ENCODE measurements at places on chromosomes 5 and 9.

DNA sequence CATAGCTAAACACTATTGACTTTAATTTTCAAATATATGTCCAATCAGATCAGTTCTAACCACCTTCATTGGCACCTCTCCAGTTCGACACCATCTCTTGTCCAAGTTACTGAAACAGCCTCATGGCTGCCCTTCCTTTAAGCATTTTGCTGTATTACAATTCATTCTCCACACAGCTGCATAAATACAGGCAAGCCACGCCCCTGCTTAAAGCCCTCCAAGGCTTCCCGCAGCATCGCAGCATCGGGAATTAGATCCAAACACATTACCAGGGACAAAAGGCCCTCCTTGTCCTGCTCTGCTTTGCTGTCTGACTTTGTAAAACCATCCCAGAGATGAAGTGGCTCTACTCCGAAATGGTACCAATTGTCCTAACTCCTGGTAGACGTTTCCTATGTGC is 75.1 kb upstream of the RAI14 start:
- DNase-seq: no peak

DNA sequence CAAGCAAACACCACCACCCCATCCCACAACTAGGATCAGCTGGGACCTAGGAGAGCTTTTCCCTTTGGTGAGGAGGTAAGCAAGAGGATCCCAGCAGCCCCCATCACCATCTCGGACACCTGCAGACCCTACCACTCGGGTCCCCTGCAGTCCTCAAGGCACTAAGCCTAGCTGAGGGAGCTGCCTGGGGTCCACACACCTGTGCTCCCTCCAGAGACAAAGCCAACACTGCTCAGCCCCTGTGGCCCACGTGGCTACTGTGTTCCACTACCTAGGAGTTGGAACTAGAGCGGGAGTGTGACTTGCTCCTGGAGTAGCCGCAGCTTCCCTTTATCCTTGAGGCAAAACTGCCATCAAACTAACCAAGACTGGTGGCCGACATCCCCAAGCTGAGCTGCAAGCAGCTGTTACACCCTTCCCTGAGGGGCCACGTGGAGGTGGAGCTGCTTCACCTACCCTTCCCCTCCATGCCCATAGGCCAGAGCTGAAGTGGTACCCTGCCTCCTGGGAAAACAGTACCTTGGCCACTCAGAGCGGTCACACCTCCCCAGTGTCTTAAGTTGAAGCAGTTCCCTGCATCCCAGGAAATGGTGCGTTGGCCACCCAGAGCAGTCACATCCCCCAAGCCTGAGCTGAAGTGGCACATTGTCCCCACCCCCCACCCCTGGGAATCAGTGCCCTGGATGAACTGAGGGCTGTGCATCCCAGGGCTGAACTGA is 205.5 kb downstream of the CACNA1B start:
- no peak for DNase-seq

DNA sequence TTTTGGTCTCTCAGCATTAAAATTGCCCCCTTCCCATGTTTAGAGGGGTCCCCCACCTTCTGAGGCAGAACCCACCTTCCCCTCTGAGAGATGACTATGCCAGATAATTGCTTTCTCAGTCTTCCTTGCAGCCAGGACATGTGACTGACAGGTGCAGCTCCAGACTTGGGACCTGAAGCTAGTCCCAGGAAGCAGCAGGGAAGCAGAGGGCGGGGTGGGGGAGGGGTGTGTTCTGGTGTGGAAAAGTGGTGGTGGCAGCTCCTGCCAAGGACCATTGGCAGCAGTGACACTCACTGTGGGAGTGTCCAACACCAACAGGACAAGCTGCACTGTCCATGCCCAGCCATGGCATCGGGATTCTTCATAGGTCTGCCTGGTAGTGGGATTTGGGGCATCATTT is 2.3 kb downstream of the EIF4E1B start:
- no peak for DNase-seq

DNA sequence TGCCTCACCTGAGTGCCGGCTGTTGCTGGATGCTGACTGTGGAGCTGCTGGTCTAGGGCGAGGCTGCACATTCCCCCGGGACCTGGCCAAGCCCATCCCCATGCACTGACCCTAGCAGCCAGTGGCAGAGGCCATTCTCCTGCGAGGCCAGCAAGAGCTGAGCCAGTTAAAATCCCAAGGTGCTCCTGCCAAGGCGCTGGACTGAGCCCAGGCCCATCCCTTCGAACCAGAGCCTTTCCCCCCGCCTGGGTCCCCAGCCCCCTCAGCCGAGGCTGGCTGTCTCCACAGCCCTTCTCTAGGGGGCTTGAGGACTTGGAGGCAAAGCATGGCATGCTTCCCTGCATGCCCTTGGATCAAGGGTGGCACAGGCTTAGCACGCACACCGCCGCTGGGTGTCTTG is 1.6 kb downstream of the ADAMTSL2 start:
- no peak for DNase-seq

DNA sequence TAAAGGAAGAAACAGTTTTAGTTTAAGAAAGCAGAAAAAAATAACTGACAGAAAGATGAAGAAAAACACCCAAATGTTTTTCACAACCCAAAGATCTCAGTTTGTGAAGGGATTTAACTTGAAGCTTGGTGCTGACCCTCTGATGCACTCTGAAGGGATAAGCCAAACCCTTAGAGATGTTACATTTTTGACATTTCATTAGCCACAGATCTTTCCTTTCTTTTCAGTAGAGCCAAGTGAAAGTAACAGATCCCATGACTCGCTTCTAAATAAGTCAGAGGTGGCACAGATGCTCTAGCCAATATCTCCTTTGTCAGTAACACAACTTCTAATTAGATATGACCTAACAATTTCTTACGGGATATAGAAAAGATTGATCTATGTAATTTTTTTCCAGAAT is 394.5 kb upstream of the EDIL3 start:
- peak; percentile 8 for DNase-seq

DNA sequence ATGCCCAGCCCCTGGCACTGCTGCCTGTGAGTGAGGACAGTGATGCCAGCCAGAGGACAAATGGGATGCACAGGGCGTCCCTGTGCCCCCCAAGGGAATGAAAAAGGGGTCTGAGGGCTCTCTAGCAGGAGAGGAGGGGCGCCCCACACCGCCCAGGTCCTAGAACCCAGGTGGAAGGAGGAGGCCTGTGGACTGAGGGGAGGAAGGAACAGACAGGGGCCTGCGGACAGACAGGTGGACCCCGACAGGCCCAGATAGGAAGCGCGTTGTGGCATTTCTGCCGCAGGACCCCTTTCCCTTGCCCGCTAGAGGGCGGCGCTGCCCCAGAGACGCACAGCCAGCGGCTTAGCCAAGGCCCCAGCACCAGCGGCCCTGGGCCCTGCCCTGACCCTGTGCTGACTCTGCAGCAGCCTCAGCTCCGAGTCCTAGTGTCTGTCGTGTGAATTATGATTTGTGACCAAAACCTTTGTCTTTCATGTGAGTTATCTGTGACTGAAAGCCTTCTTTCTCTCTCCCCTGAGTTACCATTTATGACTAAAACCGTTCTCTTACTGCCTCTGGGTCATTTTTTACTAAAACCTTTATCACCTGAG is 30.7 kb downstream of the TRIP13 start:
- peak; percentile 54 for DNase-seq

DNA sequence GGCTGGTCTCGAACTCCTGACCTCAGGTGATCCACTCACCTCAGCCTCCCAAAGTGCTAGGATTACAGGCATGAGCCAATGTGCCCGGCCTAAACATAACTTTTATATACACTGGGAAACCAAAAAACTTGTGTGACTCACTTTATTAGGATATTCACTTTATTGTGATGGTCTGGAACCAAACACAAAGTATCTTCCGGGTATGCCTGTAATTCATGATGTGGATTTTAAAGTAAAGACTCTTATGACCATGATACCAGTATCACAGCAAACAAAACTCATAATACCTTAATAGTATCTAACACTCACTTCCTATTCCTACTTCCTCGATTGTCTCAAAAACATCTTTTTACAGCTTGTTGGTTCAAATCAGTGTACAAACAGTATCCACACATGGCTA is 12.7 kb upstream of the GFPT2 start:
- no peak for DNase-seq

Measured in globus pallidus (tissue), 1 donor.